ENCODE measurements at places on chromosomes 2 and 18. TPM values are rescaled to one million over a fixed set of nuclear protein-coding genes. Genes with fewer than 3 reads are reported as not detected.

PROKR1 gene
- total RNA-seq: not detected

ADD2 gene
- total RNA-seq: 25.7 TPM

LRRC30 gene
- total RNA-seq: not detected

APCDD1 gene
- total RNA-seq: not detected

LBH gene
- total RNA-seq: 186 TPM

ROCK2 gene
- 15.3 TPM for total RNA-seq

CTAGE1 gene
- not detected for total RNA-seq

Data from activated naive CD8-positive, alpha-beta T cell treated with anti-CD3 and anti-CD28 coated beads, Interleukin-2, amount 10 ng/mL, durations not matched to agents 7 days and 5 days (primary cell).